ENCODE measurements at places on chromosomes 7 and 10.

DNA sequence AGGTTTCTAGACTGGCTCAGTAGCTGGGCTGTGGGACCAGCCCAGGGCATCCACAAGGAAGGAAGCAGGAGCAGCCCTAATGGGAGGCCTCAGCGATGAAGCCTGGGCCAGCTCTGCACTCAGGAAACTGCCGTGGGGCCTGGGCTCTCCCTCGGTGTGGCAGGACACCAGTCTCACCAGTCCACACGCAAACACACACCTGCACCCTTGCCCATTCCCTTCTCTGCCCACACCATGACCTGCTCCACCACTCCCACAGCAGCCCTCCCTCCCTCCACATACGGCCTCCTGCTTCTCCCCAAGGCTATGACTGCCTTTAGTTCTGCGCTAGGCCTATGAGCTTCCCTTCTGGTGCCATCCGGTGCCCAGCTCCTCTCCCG lies 7.1 kb downstream of the FGF8 start:
- no peak for DNase-seq

DNA sequence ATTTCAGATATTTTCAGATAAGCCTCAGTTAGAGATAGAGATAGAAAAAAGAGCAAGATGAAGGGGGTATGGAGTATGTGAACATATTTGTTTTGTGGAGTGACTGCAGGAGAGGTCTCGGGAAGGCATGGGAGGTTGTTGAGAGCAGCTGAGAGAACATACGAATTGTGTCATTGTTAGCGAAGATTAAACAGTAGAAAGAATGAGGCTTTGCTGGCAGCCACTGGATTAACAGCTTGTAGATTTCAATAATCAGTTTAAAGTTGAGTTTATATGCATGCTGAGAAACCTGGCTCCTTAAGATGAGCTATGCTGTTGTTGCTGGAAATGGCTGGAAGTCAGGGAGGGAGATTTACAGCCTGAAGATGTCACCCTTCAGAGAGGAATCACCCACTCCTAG lies 100.9 kb upstream of the SORCS3 start:
- no peak for DNase-seq

GRCh38 chr7:33640741-33641140 lies 264.6 kb upstream of the BMPER start:
- no peak for DNase-seq

DNA sequence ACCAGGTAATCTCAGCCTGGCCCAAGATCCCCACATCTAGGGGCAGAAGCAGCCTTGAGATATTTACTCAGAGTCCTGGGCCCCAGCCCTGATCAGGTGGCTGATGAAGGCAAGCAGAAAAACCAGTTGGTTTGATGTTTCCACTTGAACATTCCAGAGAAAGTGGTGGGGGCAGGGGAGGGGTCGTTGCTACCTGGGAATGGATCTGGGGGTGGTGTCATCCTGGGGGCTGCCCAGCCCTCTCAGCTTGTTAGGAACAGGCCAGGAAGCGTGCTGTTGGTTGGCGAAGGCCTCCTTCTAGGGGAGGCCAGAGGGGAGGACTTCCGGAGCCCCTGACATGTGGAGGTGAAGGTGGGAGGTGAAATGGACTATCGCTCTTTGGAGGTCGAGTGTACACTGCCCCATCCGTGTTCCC lies 3.7 kb upstream of the ABHD11 start:
- DNase-seq, result peak; percentile 13

GRCh38 chr7:140640060-140640637 lies 464 bp downstream of the DENND2A start:
- peak; percentile 37 for DNase-seq

GRCh38 chr7:30084212-30084611 lies 50.6 kb upstream of the MTURN start:
- DNase-seq, result no peak

GRCh38 chr10:7186387-7187018 lies 224.3 kb downstream of the SFMBT2 start:
- DNase-seq, result no peak

DNA sequence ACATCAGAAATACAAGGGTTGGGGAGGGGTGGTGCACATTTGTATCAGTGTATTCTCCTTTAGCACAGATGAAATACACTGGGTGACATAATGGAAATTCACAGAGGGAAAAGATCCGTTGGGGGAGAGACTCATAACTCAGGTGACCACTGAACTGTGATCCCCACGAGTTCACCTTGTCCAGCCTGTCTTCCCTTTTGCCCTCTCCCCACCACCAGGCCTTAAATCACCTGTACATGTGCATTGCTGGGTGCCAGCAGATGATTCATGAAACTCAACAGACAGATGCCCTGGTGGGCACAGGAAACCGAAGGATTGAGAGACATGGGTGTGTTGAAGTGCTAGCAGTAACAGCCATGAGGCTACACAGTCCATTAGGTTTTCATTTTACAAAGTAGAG lies 253.3 kb downstream of the PLXNA4 start:
- DNase-seq, result no peak

DNA sequence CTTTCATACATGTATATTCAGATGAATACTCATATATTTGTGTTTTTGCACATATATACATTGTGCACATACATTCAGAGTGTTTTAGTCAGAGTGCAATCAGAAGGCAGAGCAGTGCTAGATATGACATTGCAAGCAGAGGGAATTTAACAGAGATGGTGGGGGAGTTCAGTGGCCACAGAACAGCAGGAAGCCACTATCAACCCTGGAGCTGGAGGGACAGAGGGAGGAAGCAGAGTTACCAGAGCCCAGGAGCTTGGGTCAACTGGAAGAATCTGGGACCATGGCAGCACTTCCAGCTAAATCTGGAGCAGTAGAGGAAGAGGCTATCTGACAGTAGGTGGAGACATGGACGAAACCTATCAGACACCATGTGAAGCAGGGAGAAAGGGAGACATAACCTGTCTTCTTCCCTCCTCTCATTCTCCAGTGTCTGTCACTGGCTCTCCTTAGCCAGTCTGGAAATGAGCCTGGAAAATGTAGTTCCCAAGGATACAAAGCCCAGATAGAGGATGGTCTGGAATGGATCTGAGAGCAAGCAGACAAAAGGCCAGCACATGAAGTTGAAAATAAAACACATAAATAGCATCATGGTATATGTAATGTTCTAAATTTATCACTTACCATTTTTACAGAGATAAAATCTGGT lies 33.6 kb upstream of the HERPUD2 start:
- DNase-seq, result no peak

DNA sequence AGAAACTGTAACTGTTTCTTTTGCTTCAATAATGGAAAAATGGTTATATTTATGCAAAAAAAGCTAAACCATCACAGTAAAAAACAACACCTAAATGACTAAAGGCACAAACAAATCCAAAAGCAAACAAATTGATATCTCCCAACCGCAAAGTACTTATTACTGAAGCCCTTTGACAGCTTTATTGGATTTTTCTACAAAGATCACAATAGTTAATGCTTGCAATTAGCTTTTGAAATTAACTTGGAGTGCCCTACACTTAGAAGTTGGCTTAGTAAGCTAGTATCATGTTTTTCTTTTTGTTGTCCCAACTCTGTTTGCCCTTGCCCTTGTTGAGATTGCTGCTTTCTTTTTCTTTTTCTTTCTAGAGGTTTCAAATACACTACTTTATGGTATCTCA lies 257.5 kb downstream of the INHBA start:
- no peak for DNase-seq

DNA sequence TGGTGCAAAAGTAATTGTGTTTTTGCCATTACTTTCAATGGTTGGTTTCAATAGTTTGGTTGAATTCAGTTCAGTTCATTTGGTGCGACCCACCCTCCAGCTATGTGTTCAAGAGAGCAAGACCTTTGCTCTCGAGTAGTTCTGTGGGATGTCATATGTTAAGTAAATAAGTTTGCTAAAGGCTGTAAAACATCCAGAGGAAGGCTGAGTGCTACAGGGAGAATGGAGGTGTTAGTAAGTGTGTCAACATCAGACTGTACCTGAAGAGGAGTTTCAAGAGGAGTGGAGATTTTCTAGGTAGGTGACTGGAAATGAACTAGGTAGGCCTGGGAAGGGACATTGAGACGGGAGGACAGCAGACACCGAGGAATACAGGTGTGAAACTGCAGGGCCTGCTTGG lies 147.7 kb downstream of the SH2D4B start:
- DNase-seq, result no peak

DNA sequence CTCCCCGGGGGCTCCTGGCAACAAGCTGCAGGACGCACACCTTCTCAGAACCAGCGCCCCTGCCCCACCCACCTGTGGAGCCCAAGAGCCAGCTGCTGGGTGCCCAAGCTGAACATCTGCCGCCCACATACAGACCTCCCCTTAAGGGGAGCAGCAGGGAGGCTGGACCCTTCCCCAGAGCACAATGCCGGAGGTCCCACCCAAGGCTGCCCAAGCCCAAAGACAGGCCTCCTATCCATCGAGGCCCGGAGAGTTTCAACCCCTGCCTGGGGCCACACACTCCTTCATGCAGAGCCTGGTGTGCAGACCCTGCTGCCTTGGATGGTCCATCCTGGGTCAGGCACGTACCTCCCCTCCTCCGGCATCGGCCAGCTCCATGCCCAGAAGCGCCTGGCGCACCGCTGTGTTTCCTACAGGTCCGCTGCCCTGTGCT lies 48.7 kb downstream of the VIPR2 start:
- no peak for DNase-seq

DNA sequence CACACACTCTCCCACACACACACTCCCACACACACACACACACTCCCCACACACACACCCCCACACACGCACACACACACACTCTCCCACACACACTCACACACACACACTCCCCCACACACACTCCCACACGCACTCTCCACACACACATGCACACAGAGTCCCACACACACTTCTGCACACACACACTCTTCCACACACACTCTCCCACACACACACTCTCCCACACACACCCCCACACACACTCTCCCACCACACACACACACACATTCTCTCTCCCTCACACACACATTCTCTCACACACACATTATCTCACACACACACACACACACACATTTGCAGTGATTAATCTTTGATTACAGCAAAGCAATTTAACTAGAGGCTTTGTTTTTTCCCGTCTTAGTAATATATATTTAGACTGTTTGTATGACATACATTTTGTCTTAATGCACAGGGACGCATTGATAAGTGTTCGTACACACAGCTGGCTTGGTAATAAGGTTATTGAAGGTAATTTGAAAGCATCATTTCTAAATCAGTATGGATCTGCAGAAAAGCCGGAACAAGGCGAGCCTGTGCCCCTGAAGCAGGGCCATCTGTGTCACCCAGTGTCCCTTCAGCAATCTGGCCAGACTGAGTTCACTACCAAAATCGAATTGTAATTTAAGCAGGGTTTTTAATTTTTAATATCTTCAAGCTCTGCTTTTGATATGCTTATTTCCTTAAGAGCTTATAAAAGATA lies 69.9 kb upstream of the SH2B2 start:
- DNase-seq, result no peak

DNA sequence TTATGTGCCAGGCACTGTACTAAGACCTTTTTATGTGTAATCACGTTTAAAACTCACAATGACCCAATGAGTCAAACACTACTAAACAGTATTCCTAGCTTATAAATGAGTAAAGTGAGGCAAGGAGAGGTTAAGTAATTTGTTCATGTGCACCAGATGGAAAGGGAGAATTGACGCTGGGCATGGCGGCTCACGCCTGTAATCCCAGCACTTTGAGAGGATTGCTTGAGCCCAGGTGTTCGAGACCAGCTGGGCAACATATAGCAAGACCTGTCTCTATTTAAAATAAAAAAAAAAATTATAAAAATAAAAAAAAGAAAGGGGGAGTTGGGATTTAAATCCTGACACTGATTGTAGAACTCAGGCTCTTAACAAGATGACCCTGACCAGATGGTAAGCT lies 46.7 kb upstream of the DLG5 start:
- no peak for DNase-seq

DNA sequence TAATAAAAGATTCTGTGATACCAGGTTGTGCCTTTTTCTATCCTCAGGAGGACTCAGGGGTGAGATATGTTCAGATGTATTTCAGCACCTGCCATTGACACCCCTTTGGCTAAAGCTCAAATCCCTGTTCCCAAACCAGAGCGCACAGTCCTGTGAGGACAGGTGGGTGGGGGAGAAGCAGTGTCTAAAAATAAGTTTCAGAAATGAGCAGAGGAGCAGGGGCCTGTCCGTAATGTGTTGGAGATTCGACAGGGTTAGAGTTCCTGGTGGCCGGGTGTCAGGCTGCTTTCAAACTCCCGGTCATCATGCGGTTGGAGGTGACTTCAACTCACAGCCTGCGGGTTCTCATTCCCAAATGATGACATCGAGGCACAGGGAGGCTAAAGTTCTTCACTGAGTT lies 211.5 kb downstream of the KLF6 start:
- no peak for DNase-seq

- DNase-seq, result peak; percentile 63
Measured at GRCh38 chr10:104337521-104337984, 712 bp downstream of the ITPRIP start.

DNA sequence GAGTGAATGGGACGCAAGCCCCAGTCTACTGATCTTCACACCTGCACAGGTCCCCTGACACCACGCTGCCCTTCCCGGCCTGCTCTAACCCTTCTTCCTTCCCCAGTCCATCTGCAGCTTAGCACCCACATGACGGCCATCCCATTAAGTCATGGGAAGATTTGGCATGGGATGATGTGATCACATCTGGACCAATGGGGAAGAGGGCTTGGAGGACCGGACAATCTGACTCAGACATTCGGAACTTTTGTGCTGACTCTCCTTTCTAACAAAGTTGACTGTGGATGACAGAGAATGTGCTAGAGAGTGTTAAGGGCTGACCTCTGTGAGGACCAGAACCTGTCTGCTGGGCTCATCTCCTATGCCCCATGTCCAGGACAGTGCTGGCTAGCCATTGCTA lies 15.6 kb downstream of the CXCL12 start:
- no peak for DNase-seq

DNA sequence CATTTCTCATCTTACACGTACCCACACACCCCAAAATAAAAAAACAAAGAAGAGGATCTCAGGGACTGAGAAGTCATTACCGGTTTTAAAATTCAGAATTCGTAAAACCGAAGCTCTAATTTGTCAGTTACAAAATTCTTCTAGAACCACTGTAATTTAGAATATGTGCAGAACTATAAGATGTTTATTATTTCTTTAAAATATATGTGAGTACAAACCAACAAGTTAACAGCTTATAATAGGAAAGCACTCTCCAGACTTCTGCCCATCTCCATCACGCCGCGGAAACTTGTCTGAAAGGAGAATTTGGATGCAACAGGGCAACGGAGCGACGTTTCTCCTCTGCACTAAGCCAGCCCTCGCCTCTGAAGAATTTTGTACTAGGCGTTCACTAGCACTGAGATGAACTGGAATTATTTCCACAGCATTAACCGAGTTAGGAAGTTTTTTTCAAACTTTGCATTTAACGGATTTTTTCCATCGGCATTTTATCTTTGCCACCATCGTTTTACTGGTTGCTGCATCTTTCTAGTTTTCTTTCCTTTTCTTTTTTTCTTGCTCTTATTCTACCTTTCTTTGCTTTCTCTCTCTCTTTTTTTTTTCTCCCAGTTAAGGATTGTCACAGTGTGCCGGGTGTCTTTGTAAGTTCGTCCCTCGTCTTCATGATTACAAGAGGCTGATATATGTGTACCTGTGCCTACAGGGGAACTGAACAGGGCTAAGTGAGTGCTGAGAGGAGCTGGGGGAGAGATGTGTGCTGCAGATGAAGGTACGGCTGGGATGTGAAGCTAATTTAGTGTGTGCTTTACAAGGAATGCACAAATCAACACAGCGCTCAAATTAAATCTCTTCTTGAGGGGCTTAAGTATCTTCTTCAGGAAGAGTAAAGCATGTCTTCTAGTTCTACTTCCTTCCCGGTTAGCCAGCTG lies 295.9 kb upstream of the NFE2L3 start:
- no peak for DNase-seq
